ENCODE measurements at places on chromosomes 6 and 20.

DNA sequence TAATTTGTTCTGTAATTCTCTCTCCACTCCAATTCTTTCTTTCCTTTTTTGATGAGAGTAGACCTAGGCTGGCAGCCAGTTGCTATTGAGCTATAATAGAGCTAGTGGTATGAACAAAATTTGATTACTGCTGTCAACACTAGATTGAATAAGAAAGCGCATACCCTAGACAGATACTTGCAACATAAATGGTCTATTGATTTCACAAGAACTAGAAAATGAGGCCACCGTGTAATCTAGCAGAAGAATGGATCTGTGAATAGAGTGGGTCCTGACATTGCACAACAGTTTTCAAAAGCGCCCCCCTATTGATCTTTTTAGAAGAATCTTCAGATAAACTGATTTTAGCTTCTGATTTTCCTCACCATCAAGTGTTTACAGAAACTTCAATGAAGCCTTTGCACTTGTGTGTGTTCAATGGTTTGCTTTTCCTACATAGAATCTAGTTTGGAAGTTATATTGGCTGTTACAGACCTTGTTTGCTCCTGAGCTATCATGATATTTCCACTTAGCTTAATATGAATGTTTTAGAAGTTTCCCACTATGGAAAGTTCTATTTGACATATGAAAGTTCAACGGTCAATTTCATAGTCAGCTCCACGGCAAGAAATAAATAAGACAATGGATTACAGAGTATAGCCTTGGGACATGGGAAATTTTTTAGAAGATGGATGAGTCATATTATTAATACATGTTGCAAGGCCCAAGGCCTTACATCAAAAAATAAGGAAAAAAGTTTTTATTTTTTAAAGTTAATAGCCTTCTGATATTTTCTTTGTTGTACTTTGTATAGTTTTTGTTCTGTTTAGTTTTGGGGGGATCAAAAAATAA is 55.6 kb downstream of the UTRN start:
- DNase-seq, result no peak

- DNase-seq, result no peak
These were observed 743.3 kb downstream of the CD109 start for GRCh38 chr6:74439123-74439811.

DNA sequence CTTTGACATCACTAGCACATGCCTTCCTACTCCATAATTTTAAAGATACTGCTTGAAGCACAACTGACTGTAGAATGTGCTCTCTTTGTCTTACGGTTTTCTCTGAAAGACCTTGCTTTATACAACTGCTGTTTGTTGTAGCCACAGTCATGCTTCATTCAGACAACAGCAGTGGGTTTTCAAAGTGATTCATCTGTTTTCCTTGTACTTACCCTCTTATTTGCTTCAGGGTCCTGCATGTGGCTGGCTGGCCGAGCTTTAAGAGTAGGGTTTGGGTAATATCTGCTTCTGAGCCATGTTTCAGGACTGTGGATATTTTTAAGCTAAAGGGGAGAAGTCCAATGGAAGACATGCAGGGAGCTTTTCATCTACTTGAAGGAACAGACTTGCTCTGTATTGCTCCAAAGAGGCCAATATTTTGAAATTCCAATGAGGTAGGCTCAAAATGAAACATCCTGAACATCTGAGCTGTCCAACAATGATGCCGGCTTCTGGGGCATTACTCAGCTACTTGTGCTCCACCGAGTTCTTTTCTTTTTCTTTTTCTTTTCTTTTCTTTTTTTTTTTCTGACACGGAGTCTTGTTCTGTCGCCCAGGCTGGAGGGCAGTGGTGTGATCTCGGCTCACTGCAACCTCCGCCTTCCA is 160.2 kb upstream of the SGK1 start:
- no peak for DNase-seq

DNA sequence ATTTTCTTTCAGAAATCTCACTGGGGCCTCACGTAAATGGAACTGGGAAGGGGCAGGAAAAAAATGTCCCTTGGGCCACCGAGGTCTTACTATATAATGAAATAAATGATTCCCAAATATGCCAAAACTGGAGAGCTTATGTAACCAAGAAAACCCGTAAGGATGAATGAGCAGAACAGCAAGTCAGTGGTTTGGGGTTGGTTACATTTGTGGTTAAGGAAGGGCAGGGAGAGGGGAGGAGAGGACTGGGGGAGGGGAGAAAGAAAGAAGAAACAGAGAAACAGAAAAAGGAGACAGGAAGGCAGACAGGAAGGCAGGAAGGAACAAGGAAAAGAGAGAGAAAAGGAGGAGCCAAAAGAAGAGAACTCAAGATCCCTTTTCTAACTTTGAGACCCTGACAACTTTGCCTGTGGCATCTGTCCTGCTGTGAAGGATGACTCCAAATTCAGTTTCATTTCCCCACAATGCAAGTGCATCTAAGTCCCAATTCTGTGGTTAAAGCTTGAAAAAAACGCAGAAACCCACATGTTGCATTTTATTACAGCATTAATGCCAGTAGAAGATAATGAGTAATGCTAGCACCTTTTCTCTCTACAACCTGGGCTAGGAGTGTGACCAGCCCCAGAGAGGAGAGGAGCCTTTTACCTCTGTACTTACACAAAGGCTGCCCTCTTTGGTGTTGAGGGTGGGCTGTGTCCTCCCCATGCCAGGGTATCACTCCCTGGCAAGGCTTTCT is 10.8 kb upstream of the ARMC2 start:
- no peak for DNase-seq

DNA sequence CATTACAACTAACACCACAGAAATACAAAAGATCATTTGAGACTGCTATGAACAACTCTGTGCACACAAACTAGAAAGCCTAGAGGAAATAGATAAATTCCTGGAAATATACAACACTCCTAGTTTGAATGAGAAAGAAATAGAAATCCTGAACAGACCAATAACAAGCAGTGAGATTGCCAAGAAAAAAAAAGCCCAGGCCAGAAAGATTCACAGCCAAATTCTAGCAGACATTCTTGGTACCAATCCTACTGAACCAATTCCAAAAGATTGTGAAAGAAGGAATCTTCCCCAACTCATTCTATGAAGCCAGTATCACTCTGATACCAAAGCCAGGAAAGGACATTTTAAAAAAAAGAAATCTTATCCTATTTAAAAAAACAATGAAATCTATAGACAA is 7.0 kb upstream of the CDK19 start:
- no peak for DNase-seq

DNA sequence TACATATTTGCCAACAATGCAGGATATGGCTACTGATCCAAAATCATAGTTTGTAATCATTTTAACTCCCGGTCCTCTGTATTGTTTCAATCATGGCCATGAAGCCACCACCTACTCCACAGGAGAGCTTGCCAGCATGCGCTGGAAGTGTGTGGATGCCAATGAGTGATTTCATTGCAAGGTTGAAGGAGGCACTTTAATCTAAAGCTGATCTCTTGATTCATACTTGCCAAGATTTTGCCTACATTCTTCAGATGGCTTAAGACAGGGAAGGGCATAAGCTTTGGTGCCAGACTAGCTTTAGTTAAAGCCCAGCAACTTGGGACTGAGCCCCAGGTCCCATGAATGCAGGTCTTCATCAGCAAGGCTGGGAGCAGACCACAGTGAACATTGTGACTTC is 58.8 kb downstream of the TPD52L1 start:
- no peak for DNase-seq

DNA sequence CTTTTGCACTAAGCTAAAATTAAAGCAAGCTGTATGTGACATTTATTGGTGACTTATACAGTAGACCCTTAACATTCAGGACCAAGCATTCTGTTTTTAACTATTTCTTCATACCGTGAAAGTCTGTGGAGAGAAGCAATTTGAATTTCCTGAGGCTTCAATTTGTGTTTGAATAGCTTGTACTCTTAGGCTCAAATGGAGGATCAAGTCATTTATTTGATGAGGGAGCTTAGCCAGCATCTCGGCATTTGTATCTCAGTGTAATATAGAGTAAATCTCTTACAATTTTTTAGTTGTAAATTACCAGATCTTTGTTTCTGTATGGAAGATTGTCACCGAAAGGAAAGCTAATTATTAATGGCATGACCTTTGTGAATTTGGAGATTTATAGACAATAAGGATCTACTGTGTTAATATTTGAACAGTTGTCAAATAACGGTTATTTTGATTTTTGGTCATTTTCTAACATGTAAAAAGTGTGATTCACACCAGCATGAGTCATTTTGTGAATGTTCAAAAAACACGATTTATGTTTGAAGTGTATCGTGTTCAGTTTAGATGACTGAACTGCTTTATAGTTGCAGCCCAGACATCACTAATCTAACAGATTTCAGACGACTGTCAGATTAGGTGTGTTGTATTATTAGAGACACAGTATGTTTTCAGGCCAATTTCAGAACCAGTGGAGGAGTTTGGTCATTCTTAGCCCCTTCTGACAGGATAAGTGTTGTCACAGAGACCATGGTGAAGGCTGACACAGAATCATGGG is 332.9 kb downstream of the CDKAL1 start:
- DNase-seq, result peak; percentile 31

GRCh38 chr6:68126089-68126749 is 508.9 kb upstream of the ADGRB3 start:
- DNase-seq, result no peak

All from NCI-H2081 treated with DMSO at 0.1 percent for 48 hours (cell line).